Stimulated activated CD8-positive, alpha-beta memory T cell treated with anti-CD3 and anti-CD28 coated beads, Interleukin-4, amount 100 ng/mL, for 1 hour (primary cell): ENCODE measurements at places on chromosomes 13 and 19.
A peak's percentile ranks its signal among the peaks of the same experiment; 100 is the strongest.

- no peak for DNase-seq
These were observed 32.3 kb upstream of the MATK start for GRCh38 chr19:3818466-3818865.

- DNase-seq: no peak
These were observed 19.3 kb downstream of the ZNF583 start for GRCh38 chr19:56423276-56423984.

DNA sequence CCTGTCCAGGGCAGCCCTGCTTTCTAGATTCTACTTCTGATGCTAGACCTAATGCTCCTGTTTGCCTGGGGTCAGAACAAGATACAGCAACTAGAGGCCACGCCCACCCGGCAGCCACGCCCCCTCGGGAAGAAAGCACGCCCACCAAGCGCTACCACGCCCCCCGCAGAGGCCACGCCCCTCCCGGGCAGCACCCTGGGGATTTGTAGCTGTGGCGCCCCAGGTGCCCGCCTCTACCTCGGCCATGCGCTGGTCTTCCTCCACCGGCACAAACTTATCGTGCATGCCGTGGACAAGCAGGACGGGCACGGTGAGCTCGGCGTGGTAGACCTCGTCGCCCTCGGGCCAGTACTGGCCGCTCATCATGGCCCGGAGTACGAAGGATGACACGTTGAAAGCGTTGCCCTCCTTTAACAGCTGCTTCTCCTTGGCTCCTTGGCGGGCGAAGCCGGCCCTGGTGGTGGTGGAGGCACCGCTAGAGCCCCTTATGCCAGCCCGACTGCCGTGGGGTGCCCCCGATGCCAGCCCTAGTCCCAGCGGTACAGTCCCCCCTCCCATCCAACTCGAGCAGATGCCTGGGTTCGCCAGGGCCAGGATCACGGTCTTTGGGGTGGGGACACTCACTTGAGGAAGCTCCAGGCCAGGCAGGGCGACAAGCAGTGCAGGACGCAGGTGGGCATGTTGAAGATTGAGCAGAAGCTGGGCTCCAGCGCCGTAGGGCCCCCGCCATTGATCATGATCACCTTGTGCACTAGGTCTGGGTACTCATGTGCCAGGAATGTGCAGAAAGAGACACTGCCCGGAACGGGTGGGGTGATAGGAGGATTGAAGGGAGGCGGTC lies 9.0 kb downstream of the ABHD8 start:
- no peak for DNase-seq

- DNase-seq: no peak
These were observed 10.0 kb downstream of the CHAMP1 start for GRCh38 chr13:114324334-114324733.

DNA sequence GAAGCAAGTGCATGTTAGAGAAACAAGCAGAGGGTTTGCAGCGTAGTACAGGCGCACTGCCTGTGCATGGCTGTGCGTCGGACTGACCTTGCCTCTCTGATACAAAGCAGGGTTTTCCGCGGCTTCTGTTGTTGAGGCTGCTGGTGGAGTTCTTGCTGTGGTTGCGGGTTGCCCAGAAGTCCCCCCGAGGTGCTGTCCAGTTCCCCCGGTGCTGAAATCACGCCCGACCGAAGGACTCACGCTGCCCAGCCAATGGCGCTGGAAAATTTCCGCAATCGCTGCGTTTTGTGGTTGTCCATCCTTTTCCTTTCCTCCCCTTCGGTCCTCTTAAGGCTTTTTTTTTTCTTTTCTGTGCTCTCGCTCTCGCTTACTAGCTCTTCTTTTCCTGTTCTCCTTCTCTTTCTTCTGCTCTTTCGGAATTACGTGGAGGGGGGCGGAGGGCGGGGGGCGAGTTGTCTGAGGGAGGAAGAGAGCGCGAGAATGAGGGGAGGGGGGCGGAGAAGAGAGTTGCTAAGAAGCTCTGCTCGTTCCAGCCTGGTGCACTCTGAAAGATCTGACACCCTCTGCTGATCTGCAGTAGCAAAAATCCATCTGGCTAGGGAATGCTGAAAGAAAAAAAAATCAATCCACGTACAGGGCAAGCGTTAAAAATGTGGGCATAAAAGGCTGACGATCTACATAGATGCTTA lies at the start of gene SLITRK1:
TSS of gene SLITRK1 (minus strand) at position 558 of the 689 bp plus-strand sequence. CDS start 967 bp downstream, outside the sequence.
- DNase-seq: no peak

- DNase-seq: no peak
These were observed 379 bp upstream of the ZNF470 start for GRCh38 chr19:56566904-56567273.

DNA sequence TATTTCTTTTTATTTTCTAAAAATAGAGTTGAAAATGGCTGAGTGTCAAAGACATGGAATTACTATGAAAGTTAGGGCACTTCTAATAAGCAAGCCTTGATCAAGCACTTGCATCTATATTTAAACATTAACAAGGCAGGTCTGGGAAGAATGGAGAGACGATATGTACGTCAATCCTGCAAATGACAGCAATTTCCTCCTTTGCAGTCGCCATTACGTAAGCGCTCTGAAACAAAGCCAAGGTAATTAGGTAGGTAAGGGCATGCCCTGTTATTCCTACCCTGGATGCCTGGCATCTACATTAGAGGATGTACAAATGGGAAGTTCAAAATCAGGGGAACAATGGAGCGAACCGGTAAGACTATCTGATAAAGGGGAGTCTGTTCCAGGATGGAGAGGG lies 664.0 kb upstream of the ARGLU1 start:
- DNase-seq: no peak

DNA sequence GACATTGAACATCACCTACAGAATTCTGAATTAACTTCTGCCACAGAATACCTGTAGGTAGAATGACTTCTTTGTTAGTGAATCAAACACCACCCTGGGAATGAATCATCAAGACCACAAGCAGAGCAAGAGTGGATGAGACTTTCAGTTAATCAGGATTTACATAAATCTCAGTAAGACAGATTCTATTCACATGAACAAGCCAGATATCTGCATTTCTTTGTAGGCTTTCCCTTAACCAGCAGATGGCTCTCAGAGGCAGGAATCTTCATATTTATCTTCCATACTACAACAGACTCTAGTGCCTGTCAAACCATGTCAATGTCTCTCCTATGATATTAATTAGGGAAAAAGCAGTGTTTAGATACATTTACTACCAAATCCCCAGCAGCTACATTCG lies 412.1 kb downstream of the KLF12 start:
- DNase-seq: no peak

DNA sequence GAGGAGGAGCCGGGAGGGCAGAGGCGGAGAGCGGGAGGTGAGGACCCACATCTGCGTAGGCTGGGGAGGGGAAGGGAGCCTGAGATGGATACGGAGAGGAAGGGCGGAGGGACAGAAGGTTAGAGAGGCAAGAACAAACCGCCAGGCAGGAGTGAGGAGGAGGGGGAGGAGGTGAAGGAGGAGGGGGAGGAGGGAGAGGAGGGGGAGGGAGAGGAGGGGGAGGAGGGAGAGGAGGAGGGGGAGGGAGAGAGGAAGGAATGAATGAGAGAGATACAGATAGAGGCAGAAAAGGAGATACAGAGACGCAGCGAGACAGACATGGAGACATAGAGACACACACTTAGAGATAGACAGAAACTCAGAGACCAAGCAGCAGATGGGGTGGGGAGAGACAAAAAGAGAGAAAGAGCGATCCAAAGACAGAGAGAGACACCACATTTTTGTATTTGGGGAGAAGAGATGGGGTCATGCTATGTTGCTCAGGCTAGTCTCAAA lies 782 bp upstream of the CA11 start:
- DNase-seq: no peak

GRCh38 chr19:36051236-36051635 lies 2.8 kb downstream of the THAP8 start:
- no peak for DNase-seq

GRCh38 chr13:30276178-30276577 lies 31.2 kb downstream of the KATNAL1 start:
- DNase-seq: no peak

GRCh38 chr19:23949611-23950010 lies 34.9 kb downstream of the ZNF726 start:
- no peak for DNase-seq

DNA sequence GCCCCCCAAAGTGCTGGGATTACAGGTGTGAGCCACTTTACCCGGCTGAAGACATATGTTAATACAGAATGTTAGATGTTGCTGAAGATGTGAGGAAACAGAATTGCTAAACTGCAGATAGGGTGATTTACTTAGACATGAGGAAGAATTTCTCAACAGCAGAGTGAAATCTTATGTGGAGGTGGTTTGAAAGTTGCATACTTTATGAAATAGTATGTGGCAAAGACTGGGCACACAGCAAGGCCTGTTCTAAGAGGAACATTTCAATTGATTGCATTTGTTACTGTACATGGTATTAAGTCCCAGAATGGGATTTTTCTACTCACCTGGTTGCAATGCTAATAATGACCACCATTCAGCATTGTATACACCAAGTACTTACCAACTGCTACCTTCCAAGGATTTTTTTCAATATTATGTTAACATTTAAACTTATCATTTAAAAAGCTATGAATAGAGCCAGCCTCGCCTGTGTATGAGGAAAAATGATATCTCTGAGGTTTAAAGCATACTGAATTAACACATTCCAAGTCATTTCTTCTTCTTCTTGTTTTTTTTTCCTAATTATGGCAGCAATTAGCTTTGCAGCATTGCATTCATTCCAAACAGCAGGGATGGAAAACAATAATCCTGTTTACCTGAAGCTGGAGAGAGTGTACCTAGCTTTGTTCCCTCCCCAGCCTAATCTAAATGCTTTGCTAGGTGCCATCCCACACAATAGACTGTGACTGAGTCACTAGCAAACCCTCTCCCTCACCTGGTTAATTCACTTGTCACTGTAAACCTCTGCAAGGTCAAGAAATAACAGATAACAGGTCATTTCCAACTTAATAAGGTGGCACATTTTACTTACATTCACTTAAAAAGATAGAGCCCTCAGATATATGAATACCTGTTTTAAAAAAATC lies 19.4 kb upstream of the KLF5 start:
- no peak for DNase-seq

DNA sequence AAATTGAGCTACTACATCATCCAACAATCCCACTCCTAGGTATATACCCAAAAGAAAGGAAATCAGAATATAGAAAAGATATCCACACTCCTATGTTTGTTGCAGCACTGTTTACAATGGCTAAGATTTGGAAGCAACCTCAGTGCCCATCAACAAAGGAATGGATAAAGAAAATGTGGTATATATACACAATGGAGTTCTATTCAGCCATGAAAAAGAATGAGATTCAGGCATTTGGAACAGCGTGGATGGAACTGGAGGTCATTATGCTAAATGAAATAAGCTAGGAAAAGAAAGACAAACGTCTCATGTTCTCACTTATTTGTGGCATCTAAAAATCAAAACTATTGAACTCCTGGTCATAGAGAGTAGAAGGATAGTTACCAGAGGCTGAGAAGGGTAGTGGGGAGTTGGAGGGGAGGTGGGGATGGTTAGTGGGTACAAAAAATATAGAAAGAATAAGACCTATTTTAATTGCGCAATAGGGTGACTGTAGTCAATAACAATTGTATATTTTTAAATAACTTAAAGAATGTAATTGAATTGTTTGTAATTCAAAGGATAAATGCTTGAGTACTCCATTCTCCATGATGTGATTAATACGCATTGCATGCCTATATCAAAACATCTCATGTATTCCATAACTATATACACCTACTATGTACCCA lies 27.0 kb upstream of the HNRNPA1L2 start:
- DNase-seq: no peak

DNA sequence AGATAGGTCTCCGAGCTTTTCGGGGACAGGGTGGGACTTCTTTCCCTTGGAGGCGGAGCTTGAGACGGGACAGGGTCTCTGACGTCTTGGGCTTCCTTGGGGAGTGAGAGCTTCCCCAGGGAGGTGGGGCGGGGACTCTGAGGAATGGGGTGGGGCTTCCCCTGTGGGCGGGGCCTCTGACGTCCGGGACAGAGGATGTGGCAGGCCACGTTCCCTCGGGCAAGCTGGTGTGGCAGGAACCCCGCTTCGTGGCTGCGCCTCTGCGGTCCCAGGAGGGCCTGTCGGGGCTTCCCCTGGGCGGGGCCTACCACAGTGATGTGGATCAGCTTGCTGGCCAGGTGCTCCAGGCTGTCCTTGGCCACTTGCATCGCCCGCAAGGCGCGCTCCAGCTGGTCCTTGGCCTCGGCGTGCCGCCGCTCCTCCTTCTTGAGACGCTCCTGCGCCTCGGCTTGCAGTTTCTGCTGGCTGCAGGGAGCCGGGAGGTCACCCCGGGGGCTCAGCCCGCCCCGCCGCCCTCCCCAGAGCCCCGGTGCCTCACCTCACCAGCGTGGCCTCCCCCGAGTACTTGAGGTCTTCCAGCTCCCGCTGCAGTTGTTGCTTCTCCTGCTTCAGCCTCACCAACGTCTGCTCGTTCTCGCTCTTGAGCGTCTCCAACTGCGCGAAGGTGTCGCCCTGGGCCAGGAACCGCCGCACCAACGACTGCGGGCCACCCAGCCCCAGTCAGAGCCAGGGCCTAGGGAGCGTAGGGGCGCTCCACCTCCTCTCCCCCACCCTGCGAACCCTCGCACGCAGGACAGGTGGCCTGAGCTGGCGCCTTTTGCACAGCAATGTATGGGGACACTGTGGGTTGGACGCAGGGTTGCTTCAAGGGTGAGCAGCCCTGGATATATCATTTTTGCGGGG lies 3.3 kb upstream of the RGL3 start:
- peak; percentile 38 for DNase-seq

- DNase-seq: peak; percentile 18
These were observed 850 bp downstream of the KLF5 start for GRCh38 chr13:73059460-73060250.

DNA sequence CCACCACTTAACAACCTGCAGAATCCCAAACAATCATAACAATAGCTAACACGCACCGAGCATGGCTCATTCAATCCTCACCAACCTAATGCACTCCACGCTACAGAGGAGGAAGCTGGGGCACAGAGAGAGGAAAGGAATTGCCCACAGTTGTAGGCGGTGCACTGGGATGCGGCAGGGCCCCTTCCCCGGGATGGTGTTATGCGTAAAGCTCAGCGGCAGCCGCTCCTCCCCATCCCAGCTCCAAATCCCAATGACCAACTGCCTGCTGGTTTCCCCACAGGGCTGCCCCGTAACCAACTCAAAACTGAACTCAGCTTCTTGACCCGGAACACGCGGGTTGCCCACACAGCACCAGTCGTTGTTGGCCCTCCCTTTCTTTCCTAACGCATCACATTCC lies 42.2 kb downstream of the SERP2 start:
- no peak for DNase-seq

GRCh38 chr19:35303357-35303915 lies 11.5 kb downstream of the MAG start:
- no peak for DNase-seq

DNA sequence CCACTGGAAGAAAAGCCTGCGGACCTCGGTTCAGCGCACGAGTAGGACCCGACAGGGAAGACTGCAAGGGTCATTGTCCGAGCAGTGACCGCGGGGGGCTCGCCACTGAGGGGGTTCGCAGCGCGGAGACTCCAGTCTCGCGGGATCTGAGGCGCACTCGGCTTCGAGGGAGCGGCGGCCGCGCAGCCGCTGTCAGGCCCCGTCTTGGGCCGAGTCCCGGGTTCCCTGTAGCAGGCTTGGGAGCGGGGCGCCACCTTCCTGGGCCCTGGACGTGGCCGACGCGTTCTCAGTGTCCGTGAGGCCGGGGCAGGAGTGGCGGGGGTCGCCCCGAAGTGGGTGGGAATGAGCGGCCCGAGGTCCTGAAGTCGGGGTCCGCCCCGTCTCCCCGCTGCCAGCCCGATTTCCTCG lies 474 bp upstream of the FAM174C start:
- no peak for DNase-seq
